SW 1271 (cell line): ENCODE measurements at places on chromosomes 7 and 10.
A peak's percentile ranks its signal among the peaks of the same experiment; 100 is the strongest.

DNA sequence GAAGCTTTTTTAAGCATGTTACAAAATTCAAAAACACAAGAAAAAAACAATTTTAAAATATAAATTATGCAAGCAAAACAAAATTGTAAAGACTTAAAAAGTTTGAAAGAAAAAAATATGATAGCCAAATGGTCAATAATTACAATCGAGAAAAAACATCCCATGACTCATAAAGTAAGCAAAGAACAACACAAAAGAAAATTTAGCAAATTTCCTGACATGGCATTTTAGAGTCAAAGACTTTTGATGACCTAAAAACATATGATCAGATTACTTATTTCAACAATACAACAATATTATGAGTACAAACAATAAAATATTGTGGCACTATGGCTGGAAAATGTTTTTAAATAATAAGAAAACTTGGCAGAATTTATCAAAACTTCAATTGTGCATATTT is 312.1 kb upstream of the MEOX2 start:
- DNase-seq: no peak

DNA sequence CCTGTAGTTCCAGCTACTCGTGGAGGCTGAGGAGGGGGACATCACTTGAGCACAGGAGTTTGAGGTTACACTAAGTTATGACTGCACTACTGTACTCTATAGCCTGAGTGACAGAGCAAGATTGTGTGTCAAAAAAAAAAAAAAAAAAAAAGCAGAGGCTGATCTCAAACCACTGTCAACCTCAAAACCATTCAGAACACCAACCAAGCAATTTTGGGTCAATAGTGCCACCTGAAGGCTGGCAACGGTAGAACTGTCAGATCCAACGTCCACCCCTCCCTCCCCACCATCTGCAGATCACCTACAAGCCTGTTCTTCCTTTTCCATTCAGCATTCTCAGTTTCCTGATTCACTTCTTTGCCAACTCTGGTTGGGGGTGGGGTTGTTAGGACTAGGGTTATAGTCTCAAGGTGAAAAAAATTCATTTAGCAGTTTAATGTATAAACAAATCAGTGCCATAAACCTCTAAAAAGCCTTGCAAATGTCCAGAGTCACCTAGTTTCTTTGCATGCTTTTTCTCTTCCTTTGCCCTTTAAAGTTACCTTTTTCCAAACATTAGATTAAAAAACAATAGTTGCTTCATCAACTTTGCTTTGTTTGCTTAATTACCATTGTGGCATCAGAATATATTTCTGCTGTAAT is 2.6 kb downstream of the MRPS33 start:
- DNase-seq: peak; percentile 67

- no peak for DNase-seq
These were observed 1292.2 kb downstream of the REEP3 start for GRCh38 chr10:64813391-64813790.

GRCh38 chr7:41536873-41537665 is 165.8 kb downstream of the INHBA start:
- DNase-seq: no peak

GRCh38 chr7:142626420-142627035 is 122.7 kb upstream of the PRSS1 start:
- no peak for DNase-seq

- DNase-seq: no peak
These were observed 75.9 kb downstream of the NRBF2 start for GRCh38 chr10:63208986-63209385.

GRCh38 chr7:103119791-103120291 is 29.1 kb downstream of the NAPEPLD start:
- DNase-seq: no peak

DNA sequence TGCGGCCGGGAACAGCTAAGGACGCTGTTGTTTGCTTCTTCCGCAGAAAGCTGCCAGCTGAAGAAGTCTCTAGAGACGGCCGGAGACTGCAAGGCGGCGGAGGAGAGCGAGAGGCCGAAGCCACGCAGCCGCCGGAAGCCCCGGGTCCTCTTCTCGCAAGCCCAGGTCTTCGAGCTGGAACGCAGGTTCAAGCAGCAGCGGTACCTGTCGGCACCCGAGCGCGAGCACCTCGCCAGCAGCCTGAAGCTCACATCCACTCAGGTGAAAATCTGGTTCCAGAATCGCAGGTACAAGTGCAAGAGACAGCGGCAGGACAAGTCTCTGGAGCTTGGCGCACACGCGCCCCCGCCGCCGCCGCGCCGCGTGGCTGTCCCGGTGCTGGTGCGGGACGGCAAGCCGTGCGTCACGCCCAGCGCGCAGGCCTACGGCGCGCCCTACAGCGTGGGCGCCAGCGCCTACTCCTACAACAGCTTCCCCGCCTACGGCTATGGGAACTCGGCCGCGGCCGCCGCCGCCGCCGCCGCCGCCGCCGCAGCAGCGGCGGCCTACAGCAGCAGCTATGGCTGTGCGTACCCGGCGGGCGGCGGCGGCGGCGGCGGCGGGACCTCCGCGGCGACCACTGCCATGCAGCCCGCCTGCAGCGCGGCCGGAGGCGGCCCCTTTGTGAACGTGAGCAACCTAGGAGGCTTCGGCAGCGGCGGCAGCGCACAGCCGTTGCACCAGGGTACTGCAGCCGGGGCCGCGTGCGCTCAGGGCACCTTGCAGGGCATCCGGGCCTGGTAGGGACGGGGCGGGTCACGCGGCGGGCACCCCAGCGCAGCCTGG is 2.4 kb downstream of the NKX2-3 start:
- DNase-seq: no peak

- no peak for DNase-seq
These were observed 90.1 kb downstream of the RGS10 start for GRCh38 chr10:119452396-119452795.
